ENCODE measurements at places on chromosomes 13 and 19. TPM values are rescaled to one million over a fixed set of nuclear protein-coding genes. Genes with fewer than 3 reads are reported as not detected.

GRCh38 chr13:85541476-85541875 lies 257.7 kb downstream of the SLITRK6 start:
- no peak for DNase-seq

DNA sequence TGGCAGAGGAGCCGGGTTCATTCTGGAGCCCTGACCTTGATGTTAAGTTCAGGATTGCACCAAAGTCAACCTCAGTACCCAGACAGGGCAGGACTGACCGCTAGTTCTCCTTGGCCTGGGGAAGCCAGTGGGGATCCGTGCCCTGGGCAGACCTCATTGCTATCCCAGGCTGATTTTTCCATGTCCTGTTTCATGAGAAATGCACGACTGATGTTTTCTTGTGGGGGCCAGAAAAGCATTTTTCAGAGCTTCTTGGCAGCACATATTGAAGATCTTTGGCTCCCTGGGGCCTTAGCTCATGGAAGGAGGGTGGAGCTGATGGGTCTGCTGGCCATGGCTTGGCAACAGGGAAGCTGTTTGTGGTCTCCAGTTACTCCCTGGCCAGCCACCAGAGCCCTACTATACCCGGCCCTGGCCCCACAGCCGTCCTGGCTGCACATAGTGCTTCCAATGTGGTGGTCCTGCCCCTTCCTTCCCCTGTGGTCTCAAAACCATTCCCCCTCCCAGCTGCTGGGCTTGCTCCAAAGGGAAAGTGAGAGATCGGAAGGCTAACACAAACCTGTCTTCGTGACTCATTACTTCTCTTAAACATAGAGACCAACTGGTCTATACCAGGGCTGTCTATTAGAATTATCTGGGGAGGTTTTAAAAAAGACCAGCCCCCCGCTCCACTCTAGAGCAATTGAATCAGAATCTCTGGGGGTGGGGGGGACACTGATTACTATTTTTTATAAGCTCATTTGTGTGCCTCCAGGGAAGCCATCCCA lies 11.2 kb downstream of the IL17D start:
- no peak for DNase-seq

DNA sequence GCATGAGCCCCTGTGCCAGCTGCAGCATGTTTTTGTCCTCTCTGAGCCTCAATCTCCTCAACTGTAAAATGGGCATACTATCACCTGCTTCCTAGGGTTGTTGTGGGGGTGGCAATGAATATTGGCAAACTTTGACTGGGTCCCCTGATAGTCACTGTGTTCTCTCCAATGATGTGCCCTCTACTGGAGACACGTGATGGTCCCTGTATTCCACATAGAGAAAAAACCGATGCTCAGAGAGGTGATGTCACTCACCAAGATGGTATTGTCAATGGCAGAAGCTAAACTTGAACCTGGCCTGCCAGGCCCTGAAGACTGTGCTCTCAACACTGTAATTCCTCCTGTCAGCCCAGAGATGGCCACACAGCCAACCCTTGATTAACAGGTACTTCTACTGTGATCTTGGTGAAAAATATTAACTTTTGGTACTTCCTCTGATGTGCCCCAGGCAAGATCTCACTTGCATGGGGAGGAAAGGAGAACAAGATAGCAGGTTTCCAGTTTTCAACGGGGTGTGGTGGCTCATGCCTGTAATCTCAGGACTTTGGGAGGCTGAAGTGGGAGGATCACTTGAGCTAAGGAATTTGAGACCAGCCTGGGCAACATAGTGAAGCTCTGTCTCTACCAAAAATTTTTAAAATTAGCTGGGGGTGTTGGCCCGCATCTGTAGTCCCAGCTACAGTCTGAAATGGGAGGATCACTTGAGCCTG lies 3.6 kb downstream of the CEACAM20 start:
- DNase-seq: no peak

CALR3 gene
- not detected for polyA plus RNA-seq

- DNase-seq: no peak
Observed at GRCh38 chr13:94335761-94336526, 143.5 kb downstream of the DCT start.

GRCh38 chr19:17402982-17403855 lies 2.2 kb downstream of the BST2 start:
- no peak for DNase-seq

- DNase-seq: no peak
Observed at GRCh38 chr13:27130979-27131623, 40.5 kb downstream of the USP12 start.

REEP6 gene
- 5.9 TPM for polyA plus RNA-seq

- no peak for DNase-seq
Observed at GRCh38 chr19:42278452-42279154, 9.6 kb downstream of the CIC start.

DNA sequence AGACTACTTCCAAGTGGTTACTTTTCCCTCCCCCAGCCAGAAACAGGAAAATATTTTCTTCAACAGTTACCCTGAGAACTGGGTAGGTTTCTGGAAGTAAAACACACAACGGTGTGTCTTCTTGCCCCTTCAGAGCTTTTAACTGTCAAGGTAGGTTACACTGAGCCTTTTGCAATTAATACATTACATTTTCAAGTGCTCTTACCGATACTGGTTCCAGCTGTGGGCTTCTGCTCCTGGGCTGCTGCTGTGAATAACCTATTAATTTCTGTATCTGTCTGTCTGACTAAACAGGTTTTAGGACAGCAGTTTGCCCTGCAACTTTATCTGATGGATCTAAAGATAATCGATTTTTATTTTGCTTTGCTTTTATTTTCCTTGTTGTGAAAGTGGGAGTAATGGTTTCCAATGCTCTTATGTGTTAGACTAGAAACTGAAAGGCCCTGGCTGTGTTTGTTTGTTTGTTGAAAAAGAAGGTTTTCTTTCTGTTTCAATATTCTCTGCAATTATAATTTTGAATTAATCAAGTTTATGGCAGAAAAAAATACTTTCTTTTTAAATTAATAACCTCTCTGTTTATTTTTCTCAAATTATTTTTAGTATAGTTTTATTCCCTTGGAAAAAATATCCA lies 196.7 kb upstream of the SLITRK6 start:
- no peak for DNase-seq

MCEMP1 gene
- 0.71 TPM for polyA plus RNA-seq

GRCh38 chr13:97018029-97018819 lies 23.9 kb upstream of the OXGR1 start:
- peak; percentile 54 for DNase-seq

- DNase-seq: peak; percentile 87
Observed at GRCh38 chr19:18995804-18996241, 37.5 kb downstream of the SUGP2 start.

SLC25A41 gene
- 1.7 TPM for polyA plus RNA-seq

LINGO3 gene
- polyA plus RNA-seq: not detected

DNA sequence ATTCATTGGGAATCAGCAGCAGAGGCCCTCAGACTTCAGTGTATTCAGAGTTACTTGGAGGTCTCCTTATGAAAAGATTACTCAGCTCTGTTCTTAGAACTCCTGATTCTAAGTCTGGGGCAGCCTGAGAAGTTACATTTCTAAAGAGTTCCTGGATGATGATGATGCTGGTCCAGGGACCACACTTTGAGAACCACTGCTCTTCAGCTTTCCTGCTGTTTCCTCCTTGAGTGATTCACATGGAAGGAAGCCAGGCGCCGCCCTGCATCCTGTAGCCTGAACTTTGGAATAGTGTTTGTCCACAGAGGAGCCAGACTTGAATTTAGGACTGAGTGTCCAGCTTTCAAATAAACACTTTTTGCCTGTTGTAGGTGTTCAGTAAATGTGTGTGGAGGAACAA lies 2.9 kb downstream of the CEBPG start:
- DNase-seq: no peak

- no peak for DNase-seq
Observed at GRCh38 chr19:47644199-47644598, 35.3 kb downstream of the BICRA start.

SIGLEC11 gene
- 0.79 TPM for polyA plus RNA-seq

PRKCG gene
- 0.18 TPM for polyA plus RNA-seq

DNA sequence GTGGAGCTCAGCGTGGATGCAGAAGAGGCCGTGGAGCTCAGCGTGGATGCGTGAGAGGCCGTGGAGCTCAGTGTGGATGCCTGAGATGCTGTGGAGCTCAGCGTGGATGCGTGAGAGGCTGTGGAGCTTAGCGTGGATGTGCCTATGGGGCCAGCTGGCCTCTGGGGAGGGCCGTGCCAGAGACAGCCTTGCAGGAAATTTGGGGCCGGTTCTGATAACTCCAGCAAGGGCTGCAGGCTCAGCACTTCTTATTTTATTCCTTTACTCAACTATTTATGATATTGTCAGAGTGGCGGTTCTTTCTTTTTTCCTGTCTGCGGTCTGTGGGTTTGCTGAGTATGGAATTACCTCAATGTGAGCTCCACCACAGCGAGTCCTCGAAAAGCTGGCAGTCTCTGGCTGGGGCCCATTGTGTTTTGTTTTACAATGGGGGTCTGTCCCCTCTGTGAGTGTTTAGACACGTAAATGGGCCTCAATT lies 17.8 kb upstream of the TMEM255B start:
- DNase-seq: no peak

- peak; percentile 40 for DNase-seq
Observed at GRCh38 chr13:23703246-23703860, 133.1 kb downstream of the TNFRSF19 start.

OR7D2 gene
- 2.0 TPM for polyA plus RNA-seq

DNA sequence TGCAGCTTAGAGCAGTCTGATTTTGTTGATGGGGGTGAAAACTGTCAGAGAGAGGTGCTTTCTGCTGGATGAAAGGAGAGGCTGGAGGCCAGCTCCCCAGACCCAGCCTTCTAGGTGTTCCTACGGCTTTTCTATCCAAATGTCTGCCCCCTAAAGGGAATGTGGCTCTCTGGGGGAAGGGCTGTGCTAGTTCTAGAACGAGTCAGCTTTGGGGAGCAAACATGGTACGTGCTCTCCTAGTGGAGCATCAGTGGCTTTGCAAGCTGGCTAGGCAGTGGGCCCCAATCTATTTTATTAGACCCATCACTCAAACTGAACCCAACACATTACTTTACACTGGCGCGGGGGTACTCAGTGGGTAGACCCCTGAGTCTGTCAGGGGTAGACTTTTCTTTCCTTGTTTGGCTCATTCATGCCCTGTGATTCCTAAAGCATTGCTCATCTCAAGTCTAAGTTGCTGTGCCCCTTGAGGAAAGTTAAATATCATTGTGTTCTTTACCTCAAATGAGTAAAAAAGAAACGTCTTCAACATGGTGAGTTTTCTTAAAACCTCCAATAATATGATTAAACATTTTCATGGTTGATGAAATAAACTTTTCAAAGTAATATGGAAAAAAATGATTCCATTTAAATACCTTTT lies 254.9 kb downstream of the DLEU7 start:
- DNase-seq: no peak

GRCh38 chr19:58571575-58571947 lies 1.6 kb downstream of the MZF1 start:
- no peak for DNase-seq

- DNase-seq: no peak
Observed at GRCh38 chr13:100179276-100179675, 90.4 kb downstream of the PCCA start.

- no peak for DNase-seq
Observed at GRCh38 chr13:77583581-77583980, 48.1 kb downstream of the SCEL start.

GRCh38 chr19:45279587-45280192 lies 28.6 kb downstream of the MARK4 start:
- no peak for DNase-seq

DNA sequence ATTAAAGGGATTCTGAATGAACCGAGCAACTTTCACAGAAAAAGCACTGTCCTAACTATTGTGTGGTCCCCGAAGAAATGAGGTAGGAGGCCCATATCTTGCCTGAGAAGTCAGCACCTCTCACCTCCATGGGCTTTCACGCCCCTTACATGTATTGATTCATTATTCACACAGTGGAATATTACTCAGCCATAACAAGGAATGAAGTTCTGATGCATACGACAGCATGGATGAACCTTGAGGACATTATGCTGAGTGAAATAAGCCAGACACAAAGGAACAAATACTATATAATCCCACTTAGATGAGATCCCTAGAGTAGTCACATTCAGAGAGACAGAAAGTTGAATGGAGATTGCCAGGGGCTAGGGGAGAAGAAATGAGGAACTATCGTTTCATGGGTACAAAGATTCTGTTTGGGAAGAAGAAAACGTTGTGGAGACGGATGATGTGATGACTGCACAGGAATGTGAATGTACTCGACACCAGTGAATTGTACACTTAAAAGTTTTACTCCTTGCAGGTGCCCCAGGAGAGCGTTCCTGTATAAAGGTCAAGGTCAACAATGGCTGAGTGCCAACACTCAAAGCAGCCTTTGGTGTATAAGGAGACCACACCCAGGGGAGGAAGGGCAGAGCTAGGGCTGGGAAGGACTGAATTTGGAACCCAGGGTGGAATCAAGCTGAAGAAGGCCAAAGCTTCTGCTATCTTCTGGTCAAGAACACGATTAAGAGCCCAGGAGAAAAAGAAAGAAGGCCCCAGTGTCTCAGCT lies 22.5 kb downstream of the ZIC5 start:
- no peak for DNase-seq

DNA sequence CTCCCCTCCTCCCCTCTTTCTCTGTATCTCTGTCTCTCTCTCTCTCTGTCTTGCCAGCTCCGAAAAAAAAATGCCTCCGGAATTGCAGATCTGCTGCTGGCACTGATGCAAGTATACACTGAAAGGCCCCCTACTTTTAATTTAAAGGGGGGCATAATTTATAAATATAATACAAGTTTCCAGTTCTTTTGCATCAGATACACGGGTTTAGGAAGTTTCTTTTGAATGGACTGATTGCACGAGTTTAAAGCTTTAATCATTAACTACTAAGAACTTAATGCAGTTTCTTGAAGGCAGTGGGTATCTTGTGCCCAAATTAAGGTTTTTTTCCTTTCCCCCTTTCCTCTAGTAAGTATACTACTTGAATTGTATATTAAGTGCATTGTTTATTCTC lies 1.4 kb downstream of the FGF9 start:
- DNase-seq: no peak

DNA sequence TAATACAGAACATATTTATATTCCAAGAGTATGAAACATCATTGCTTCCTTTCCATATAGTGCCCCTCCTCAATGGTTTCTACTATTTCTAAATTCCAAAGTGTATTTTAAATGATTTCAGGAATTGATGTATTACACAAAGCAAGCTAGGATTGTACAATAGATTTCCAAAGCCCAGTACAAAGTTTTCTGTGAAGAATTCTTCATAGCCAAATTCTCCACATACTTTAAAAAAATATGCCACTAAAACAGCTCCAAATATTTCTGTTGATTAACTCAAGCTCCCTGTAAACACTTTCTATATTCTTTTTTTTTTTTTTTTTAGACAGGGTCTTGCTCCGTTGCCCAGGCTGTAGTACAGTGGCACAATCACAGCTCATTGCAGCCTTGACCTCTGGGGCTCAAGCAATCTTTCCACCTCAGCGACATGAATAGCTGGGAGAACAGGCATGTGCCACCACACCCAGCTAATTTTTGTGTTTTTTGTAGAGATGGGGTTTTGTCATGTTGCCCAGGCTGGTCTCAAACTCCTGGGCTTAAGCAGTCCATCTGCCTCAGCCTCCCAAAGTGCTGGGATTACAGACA lies 50.6 kb downstream of the ELF1 start:
- no peak for DNase-seq

GPR18 gene
- 0.65 TPM for polyA plus RNA-seq

GRCh38 chr13:92547266-92547665 lies 679.3 kb upstream of the GPC6 start:
- DNase-seq: no peak

GRCh38 chr13:101511766-101512165 lies 59.3 kb downstream of the ITGBL1 start:
- no peak for DNase-seq

F2RL3 gene
- 2.0 TPM for polyA plus RNA-seq
